Smooth muscle cell of the coronary artery (primary cell): ENCODE measurements at places on chromosomes 16 and 17. TPM values are rescaled to one million over a fixed set of nuclear protein-coding genes. Genes with fewer than 3 reads are reported as not detected.

Gene DPEP2
- not detected in 2 replicates for total RNA-seq

Gene MAF
- 0.30 and 18.4 TPM in 2 replicates for total RNA-seq

Gene ACSM2B
- not detected in 2 replicates for total RNA-seq

Gene FBXW10B
- total RNA-seq = 0.08 TPM in 1 of 2 replicates, not detected in the other

Gene ANKRD40CL
- total RNA-seq = not detected in 2 replicates
